ENCODE measurements at places on chromosomes 7 and 10.

DNA sequence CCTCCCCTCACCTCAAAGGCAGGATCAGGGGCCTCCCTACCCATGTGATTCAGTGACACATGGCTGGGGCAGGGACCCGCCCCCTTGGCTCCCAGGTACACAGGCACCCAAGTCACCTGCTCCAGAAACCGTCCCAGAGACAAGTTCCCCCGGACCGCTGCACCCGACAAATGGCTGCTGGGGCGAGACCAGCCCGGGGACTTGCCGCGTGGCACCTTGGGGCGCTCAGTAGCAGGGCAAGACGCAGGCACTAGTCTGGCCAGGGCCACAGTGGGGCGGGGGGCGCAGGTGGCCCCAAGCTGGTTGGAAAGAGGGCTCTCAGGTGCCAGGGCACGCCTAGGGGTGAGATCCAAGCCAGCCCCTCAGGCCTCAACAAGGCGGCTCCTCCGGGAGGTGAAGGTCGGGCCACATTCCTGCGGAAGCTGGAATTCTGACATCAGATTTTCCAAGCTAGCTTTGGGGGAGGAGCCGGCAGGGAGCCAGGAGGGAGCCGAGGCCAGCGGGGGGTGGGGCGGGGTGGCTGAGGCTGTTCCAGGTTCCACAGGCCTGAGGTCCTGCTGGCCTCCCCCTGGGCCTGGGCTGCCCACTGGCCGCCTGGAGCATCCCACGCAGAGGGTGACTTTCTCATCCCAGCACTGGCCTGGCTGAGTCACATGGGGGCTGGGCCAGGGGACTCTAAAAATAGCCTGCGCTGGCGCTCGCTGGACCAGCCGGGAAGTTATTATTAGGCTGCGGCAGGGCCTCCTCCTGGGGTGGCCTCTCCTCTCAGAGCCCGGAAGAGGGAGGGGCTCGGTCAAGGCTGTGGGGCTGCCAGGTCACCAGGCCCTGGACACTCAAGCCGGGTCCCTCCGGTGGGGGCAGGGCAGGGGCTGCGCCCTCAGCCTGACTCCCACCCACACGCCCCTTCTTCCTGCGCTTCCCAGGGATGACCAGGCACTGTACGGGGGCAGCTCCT, 20.5 kb upstream of the INPP5A start:
- DNase-seq, result no peak

DNA sequence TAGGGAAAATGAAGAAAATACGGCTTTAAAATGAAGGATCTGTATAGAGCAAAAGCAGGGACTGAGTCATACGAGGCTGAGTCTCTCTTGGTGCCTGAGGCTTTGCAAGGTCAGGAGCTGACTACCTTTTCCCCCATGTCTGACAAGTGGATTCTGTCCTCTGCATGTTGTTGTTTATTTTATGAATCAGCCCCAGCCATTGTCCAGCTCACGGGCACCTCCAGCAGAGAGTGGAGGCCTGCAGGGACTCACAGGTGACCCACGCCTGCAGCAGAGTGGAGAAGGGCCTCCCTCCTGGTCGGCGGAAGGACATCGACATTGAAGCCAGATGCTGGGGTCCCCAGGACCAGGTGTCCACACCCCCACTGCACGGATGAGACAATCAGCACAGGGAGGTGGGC, 233.9 kb downstream of the WDR37 start:
- no peak for DNase-seq

- DNase-seq, result no peak
Measured at GRCh38 chr10:33122014-33122809, 164.2 kb upstream of the ITGB1 start.

DNA sequence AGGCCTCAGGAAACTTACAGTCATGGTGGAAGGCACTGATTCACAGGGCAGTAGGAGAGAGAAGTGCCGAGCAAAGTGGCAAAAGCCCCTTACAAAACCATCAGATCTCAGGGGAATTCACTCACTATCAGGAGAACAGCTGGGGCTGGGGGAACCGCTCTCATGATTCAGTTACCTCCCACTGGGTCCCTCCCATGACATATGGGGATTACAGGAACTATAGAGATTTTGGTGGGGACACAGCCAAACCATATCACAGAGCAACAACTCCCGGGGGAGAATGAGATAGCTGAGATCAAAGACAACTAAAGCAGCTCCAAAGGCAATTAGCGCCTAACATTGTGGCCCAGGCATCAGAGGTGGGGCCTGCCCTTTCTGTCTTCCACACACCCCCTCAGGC, 85.4 kb upstream of the VOPP1 start:
- no peak for DNase-seq

DNA sequence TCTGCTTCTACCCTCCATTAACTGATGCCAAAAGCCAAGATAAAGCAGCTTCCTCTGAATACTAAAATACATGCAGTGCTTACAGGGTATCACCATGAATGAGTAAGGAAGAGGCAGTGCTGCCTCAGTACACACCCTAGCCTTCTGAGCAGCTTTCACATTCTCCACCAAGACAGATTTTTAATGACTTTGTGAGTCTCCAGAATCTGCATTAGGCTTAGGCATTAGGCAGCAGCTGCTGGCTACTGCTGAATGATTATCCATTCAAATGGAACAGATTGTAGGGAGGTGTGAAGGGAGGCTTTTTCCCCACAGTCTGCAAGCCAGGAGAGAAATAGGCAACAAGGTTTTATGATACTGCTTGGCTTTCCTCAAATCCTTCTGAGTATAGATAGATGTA, 1226.7 kb upstream of the LRRN3 start:
- no peak for DNase-seq

GRCh38 chr7:101590663-101591435, 38.2 kb downstream of the MYL10 start:
- no peak for DNase-seq

DNA sequence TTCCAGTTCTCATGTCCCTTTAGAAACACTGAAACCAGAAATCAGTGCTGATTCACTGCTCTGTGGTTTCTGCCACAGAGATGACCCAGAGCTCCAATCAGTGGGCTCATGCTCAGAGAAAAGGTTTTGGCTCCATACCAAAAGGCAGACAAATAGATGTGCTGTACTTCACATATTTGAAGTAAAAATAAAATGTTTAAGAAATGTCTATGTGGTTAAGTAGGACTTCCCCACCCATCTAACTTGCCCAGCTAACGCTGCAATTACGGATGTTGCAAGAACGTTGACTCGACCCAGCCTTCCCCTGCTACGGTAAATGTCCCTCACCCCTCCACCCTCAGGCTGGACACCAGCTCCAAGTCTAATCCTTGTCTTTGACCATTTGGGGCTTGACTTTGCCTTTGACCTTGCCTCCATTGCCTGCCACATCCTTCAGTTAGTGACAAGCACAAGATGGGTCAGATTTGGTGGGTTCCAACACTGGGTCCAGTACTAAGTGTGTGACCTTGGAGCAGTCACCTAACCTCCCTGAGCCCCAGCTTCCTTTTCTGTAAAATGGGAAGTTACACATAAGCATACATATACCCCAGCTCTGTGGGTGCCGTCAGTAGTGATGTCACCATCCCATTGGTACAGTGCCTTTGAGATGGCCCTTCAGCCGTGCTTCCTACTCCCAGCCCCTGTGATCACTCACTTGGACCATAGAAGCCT, 95.8 kb downstream of the CHST15 start:
- DNase-seq, result no peak

DNA sequence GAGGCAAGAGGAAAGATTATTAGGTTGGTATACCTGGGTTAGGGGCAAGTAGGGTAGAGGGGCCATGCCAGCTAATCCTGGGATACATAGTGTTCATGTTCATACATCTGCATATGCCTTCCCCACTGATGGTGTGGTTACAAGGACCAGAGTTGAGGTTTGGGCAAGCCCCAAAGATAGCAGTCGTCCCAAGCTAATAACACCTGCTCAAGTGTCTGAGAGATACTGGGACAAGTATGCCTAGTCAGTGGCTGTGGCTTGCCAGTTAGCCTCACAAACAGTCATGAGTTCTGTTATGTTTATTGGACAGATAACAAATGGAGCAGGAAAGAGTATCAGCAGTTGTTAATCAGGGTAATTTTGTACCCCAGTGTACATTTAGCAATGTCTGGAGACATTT, 139.6 kb downstream of the ADAM22 start:
- no peak for DNase-seq

- DNase-seq, result no peak
Measured at GRCh38 chr10:122853665-122854313, 8.1 kb upstream of the CUZD1 start.

GRCh38 chr10:30510932-30511700, 77.1 kb downstream of the MAP3K8 start:
- no peak for DNase-seq

All from activated CD4-positive, alpha-beta T cell treated with anti-CD3 and anti-CD28 coated beads, Interleukin-2, amount 50 U/mL, for 1 hour (primary cell).